ENCODE measurements at places on chromosomes 1 and 21.

DNA sequence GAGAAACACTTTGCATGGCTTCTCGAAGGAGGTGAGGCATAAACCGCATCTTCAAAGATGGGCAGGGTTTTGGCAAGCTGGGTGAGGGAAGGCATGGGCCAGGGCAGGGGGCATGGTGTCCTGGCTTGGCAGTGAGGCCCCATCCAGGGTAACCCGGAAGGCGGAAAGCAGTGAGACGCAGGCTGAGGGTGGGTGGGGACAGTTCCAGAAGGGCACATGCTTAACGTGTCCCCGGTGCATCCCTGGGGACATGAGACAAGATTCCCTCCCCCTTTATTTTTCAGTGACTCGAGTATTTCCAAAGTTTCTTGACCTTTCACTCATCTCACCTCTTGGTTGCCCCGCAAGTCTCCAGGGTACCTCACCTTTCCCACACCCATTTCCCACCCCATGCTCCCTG is 122.8 kb upstream of the SLC25A33 start:
- no peak for DNase-seq

DNA sequence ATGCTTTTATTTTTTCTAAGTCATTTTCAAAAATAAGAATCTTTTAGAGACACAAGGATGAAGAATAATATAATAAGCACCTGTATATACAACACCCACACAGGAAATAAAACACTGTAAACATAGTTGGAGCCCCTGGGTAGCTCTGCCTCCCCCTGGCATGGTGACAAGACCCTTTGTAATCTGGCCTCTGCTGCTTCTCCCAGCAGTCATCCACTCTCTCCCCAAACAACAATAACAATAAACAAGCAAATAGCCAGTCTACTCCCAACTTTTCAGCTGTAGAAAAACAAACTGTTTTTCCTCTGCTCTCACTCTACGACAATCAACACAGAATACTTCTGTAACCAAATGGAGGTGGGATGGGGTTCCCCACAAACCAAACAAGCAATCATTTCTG is 110.1 kb downstream of the CSMD2 start:
- no peak for DNase-seq

- no peak for DNase-seq
Measured at GRCh38 chr1:115676498-115677181, 34.9 kb downstream of the VANGL1 start.

GRCh38 chr1:219991511-219991810 is 54.8 kb downstream of the EPRS1 start:
- DNase-seq: no peak

- no peak for DNase-seq
Measured at GRCh38 chr1:226978432-226979114, 38.5 kb downstream of the COQ8A start.

- no peak for DNase-seq
Measured at GRCh38 chr1:32611859-32612188, 38.5 kb downstream of the ZBTB8OS start.

GRCh38 chr1:195590649-195591048 is 1017.6 kb downstream of the KCNT2 start:
- no peak for DNase-seq

DNA sequence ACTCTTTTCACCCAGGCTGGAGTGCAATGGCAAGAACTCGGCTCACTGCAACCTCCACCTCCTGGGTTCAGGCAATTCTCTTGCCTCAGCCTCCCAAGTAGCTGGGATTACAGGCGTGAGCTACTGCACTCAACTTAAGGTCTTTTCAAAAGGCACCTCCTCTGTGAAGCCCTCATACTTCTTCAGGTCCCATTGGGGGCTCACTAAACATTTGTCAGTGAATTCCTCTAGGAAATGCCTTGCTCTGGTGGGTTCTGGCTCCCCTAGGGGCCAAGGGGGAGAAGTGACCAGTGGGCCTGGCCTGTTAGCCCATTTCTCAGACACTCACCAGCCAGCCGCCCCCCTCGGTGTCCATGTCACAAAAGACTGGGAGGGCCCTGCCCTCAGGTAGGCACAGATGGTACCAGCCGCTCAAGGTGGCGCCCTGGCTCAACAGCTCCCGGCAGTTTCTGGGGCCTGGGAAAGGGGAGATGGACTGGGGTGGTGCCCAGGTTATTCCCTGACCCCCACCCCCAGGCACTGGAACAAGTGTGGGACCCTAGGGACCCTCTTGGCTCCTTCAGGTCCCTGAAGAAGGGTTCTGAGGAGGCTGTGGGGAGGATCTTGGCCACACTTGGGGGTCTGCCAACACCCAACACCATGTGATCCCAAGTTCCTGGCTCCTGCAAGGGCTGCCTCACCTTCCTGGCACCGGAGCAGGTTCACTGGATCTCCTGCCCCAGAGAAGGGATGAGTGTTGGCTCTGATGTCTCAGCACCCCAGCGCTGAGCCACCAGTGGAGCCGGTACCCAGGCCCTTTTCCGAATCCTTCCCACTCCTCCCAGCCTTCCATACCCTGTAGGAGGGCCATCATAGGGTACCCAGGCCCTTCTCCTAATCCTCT is 1.6 kb downstream of the FCN3 start:
- DNase-seq: no peak

DNA sequence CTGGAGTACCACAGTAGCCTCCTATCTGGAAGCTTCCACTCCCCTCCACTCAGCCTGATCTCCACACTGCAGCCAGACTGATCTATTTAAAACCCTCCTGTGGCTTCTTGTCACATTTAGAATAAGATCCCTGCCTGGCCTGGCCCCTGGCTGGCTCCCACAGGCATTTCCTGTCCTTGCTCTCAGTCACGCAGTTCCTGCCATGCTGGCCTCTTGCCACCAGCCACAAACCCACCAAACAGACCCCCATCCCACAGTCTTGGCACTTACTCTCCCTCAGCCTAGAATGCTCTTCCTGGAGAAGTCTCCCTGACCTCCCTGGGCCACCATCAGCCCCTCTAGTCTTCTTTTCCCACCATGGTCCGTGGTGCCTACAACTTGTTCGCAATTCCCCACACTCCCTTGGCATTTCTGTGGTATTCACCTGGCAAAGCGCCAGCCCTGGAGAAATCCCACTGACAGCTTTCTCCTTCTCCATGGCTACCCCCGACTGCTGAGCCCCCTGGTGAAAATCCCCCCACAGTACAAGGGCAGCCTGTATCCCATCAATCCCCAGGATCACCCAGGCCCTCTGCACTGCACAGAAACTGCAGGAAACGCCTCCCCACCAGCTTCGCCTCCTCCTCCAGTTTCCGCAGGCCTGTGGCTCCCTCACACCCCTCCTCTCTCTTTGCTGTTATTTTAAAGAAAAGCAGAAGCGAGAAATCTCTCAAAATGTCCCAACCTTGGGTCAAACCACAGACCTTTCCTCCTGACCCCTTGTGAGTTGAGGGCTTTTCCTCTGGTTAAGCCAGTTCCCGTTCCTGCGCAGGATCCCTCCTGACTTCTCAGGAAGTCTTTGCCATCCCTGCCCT is 94.5 kb downstream of the SYT2 start:
- no peak for DNase-seq

- DNase-seq: no peak
Measured at GRCh38 chr1:85838238-85838637, 130.0 kb upstream of the ZNHIT6 start.

DNA sequence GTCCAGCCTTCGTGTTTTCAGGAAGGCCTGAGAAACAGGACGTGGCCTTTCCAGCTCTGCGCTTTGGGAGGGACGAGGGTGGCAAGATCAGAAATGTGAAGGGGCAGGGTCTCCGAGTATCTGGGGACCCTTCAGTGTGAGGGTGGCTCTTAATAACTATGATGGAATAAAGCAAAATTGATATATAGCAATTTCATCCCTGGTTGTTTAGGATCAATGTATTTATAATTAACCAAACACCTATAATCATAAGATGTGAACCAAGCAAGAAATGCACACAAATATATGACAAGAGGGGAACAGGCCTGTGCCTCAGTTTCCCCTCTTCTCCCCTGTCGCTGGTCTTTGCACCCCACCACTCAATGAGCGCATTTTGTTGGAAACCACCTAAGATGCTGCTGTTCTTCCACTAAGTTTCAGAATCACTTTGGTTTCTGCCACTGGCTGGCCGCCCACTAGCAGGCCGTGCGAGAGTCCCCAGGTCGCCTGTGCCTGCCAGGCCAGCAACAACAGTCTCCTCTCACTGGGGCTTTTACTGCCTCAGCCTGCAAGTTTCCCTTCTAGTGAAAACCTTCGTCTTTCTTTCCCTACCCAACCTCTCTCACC is 36.6 kb downstream of the UBASH3A start:
- DNase-seq: no peak

DNA sequence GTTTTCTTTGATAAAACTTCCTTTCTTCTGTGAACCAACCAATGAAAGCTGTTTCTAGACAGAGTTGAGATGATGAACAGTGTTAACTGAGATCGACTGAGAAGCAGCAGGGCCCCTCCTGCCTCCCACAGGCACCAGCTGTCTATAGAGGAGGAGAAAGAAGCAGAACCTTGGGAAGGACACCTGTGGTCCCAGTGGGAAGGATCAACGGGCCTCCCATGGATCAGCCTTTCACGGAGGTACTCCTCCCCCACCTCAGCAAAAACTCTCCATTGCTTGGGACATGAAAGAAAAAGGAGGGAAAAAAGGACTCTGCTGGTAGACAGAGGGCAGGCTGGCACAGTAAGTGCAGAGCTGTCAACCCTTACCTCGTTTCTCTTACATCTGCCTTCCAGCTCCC is 40.5 kb downstream of the PLPPR5 start:
- DNase-seq: no peak

DNA sequence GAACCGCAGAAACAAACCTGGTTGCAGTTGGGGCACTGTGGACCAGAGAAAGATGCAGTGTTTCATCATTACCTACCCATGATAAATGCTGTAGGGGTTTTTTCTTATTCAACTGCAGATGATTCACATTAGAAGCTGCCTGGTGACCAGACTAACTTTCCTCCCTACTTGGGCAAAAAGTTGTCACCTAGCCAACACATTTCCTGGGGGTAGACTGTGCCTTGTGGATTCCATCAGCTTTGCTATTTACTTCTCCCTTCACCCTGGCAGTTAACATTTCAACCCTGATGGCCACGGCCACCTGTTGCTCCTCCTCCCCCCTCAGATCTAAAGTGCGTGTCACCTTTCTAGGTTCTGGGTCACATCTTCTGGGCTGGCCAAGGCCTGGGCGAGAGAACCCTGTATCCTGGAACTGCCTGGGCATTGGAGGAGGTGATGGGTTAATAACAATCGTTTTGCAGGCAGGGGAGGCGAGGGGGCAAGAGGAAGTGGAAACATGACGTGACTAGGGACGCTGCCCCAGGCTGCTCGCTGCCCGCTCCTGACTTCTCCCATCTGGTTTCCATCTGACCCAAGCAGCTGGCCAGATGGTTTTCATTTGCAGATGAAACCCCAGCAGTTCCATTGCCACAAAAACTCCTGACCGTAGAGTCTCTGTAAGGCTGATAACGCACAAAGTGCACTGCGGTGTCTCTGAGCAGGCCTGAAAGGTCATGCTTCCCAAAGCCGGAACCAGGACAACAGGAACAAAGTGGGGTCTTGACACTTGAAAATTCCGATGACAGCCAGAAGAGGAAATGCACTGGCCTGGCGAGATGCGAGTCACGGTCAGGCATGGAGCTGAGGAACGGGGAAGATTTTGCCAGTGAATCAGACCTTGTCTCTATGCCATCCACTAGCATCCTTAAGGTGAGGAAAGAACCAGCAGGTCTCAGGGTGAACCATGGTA is 36.6 kb downstream of the CAPZB start:
- no peak for DNase-seq

DNA sequence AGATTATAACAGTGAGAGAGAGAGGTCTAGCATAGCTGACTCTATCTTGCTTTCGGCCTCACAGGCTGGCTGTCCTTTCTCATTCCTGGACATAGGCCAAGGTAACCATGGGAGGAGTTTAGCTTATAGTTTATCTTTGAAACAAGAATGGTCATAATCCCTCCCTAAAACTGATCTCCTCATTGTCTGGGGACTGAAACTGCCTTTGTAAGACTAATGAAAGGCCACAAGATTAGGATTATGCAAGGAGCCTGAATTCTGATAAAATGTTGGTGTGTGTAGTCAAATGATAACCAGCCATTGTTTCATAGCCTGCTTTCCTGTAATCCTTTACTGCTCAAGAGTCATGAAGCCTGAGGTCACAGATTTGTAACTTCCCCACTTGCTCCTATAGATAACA is 131.9 kb upstream of the LYPLAL1 start:
- no peak for DNase-seq

DNA sequence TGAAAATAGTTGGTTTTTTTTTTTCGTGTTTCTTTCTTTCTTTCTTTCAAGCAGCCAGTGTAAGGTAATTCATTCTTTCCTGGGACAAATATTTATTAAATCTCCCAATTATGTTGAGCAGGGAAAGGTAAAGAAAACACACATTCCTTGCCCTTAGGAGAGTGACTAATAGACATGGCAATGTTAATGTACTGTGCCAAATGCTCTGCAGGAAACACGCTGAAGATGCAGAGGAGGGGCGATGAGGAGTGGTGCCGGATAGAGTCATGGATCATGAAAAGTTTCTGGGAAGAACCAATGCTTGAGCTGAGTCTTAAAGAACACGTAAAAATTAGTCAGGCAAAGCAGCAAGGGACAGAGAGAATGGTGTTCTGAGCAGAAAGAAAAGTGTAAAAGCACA is 199.2 kb downstream of the DNM3 start:
- no peak for DNase-seq

DNA sequence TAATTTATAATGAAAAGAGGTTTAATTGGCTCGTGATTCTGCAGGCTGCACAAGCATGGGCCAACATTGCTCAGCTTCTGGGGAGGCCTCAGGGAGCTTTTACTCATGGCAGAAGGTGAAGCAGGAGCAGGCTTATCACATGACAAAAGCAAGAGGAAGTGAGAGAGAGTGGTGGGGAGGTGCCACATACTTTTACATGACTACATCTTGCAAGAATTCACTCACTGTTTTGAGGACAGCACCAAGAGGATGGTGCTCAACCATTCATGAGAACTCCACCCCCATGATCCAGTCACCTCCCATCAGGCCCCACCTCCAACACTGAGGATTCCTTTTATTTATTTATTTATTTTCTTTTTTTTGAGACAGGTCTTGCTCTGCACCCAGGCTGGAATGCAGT is 5.5 kb upstream of the PLEKHM2 start:
- no peak for DNase-seq

- DNase-seq: no peak
Measured at GRCh38 chr1:149843431-149844041, 55.8 kb upstream of the BOLA1 start.

GRCh38 chr1:3366126-3367051 is 88.1 kb upstream of the ARHGEF16 start:
- no peak for DNase-seq

DNA sequence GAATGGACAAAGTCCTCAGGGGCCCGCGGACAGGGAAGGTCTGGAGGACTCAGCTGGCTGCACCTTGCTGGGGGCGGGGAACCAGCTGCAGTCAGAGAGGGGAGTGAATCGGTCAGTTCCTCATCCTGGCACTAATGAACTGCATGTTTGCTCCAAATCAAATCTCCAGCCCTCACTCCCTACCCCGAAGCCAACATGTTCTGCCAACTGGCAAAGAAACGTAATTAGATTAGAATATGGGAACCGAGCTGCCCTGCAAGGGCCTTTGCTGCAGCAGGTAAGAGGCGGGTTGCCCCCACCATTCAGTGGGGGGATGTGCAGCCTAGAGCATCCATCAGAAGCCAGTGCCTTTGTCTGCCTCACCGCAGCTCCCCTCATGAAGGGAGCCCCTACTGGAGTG is 121.1 kb downstream of the AJAP1 start:
- no peak for DNase-seq

- DNase-seq: no peak
Measured at GRCh38 chr1:234875328-234875952, 253.2 kb downstream of the TOMM20 start.
